ENCODE measurements at places on chromosomes 7 and 10.

DNA sequence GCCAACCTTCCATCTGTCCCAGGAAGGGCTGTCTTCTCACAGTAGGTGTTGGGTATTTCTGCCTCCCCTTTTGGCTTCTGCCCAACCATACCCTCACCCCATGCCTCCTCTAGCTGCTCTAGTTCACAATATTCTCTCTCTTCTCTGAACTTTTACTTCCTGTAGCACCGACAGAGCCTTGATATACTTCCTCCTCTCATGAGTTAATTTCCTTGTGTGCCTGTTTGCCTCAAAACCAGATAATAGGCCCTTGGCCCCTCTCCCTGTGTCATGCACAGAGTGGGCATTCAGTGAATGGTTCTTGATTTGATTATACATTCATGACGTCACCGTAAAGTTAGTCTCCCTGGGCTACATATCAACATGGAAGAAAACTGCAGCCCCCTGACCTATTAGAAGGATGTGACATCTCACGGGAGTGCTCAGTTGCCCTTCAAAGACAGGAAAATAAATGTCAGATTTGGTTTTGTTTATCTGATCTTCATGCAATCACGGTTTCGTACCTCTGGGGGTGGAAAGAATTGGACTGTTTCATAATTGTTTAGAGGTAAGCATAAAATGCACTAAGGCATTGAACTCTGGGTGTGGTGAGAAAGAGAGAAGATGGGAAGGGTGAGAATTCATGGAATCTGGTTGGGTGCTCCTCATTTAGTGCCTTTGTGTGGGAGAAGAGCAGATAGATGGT is 127.7 kb downstream of the ITIH5 start:
- no peak for DNase-seq

GRCh38 chr7:98399890-98400541 is 874 bp downstream of the BAIAP2L1 start:
- DNase-seq = no peak

DNA sequence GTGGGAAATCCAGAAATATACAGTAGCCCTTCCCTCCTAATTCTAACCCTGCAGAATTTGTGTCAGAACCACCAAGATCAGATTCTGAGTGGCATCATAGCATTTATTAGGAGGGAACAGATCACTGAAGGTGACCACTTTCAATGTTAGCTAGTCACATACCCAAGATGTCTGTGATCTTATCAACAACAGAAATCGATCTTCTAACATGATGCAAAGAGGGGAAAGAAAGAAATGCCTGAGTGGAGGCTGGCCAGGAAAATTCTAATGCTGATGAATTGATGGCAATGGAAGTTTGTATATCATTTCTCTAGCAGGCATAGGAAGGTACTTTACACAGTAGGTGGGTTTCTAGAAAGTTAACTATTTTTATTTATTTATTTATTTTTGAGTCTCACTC is 10.6 kb upstream of the SYPL1 start:
- no peak for DNase-seq

DNA sequence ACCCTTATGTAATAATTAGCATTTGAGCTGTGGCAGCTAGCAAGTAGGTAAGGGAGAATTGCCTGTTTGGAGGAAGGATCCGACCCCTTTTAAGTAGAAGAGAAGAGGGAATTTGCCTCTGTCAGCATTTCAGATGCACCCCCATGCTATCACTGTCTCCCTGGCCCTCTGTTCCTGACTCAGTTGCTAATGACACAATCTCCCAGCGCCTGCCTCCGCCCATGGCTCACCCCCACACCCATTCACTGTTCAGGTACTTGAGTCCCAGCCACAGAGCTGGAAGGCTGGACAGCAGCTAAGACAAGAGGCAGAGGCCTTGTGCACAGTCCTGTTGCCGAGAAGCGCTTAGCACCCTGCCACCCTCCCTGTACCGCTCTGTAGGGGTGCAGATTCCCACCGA is 512.3 kb upstream of the GALNT17 start:
- DNase-seq = no peak

- DNase-seq = no peak
Measured at GRCh38 chr10:22183771-22184461, 33.9 kb downstream of the EBLN1 start.

DNA sequence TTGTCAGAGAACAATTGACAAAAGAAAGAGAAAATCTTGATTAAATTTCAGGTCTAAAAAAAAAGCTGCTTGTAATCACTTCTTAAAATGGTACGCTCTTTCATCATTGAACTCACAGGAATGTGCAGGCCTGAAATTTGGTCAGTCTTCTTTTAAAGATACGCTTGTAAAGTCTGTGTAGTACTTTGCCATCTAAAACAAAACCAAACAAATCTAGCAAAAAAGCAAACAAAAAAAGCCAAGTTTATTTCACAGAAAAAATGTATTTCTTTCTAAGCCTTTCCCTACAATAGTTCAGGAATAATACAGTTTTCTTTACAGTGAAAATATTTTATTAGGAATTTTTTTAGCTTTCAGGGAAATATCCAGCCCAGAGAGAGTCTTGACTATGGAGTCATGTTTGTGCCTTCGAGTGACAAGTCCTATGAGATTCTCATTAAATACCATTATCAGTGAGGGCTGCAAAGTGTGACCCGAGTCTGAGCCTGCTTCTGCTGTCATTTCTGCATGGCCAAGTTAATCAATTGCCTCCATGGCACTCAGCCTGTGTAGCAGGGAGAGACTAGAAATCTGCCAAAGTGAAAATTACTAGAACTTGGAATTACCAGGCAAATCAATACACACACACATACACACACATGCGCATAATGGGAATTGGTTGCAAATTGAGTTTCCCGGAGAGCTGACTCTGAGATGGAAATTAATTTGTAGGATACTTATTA is 172.6 kb downstream of the OTUD1 start:
- DNase-seq = no peak

- DNase-seq = no peak
Measured at GRCh38 chr10:131856441-131857094, 44.2 kb upstream of the PPP2R2D start.

DNA sequence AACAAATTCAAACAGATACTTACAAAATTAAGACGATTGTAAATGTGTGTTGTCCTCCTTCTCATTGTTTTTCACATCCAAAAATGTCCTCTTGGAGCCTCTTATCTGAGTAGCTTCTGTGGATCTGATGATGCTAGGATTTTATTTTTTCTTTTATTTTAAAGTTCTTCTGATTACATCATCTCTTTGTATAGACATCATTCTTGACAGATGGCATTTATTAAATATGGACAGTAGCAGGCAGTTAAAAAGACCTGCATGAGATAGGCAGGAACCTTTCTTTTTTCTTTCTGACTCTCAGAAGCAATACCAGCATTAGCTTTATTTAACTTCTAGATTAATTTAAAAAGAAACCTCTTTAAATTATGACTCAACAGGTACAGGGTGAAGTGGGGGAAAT is at the start of gene RPA3:
TSS of gene RPA3 (minus strand) at position 116 of the 400 bp plus-strand sequence. CDS start 78,189 bp downstream, outside the sequence.
- DNase-seq = no peak

- no peak for DNase-seq
Measured at GRCh38 chr10:58459069-58459468, 53.6 kb upstream of the BICC1 start.

GRCh38 chr7:18191341-18191740 is 163.7 kb upstream of the PRPS1L1 start:
- DNase-seq = no peak

DNA sequence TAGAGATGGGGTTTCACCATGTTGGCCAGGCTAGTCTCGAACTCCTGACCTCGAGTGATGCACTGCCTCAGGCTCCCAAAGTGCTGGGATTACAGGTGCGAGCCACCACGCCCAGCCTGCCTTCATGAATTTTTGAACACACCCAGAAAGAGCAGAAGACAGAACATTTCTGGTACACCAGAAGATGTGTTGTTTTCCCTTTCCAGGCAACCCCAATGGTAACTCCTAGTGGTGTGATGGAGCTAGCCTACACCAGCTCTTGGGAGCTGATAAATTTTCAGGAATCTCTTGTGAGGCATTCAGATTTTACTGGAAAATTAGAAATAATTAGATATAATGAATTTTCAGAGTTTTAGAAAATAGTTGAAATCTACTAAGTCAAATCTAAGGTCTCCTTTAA is 904 bp upstream of the CCDC7 start:
- DNase-seq = no peak

GRCh38 chr7:28990200-28990960 is 32.2 kb upstream of the TRIL start:
- no peak for DNase-seq

GRCh38 chr7:73454424-73454823 is 20.8 kb downstream of the FZD9 start:
- no peak for DNase-seq

Measured in activated CD4-positive, alpha-beta T cell treated with anti-CD3 and anti-CD28 coated beads, Interleukin-2, amount 50 U/mL, for 4 hours (primary cell).